Spinal cord (tissue), 10 donors: ENCODE measurements at places on chromosomes 6 and 20. TPM values are rescaled to one million over a fixed set of nuclear protein-coding genes. Genes with fewer than 3 reads are reported as not detected.

PTPRA gene
- polyA plus RNA-seq = 182 TPM

EGFL8 gene
- polyA plus RNA-seq = 39.1 TPM

DHX16 gene
- 30.9 TPM for polyA plus RNA-seq

DLK2 gene
- polyA plus RNA-seq = 14.5 TPM

SPAG4 gene
- 4.2 TPM for polyA plus RNA-seq

PXMP4 gene
- polyA plus RNA-seq = 14.8 TPM

PNPLA1 gene
- polyA plus RNA-seq = not detected

C20orf202 gene
- polyA plus RNA-seq = 0.59 TPM

TMEM14C gene
- polyA plus RNA-seq = 115 TPM

GTSF1L gene
- polyA plus RNA-seq = not detected

PI16 gene
- 22.7 TPM for polyA plus RNA-seq

LPA gene
- polyA plus RNA-seq = 1.5 TPM

WFDC12 gene
- polyA plus RNA-seq = not detected

MYLK4 gene
- 1.4 TPM for polyA plus RNA-seq

CEBPB gene
- polyA plus RNA-seq = 5.5 TPM

ERGIC3 gene
- polyA plus RNA-seq = 296 TPM

TCP1 gene
- 225 TPM for polyA plus RNA-seq

TRIM15 gene
- polyA plus RNA-seq = not detected

OOEP gene
- not detected for polyA plus RNA-seq

APCDD1L gene
- not detected for polyA plus RNA-seq

ETV7 gene
- 0.29 TPM for polyA plus RNA-seq

MEI4 gene
- polyA plus RNA-seq = 2.2 TPM

ANGPT4 gene
- polyA plus RNA-seq = 0.50 TPM

MATN4 gene
- 9.9 TPM for polyA plus RNA-seq

SCRT2 gene
- 8.2 TPM for polyA plus RNA-seq

PPIL6 gene
- 17.0 TPM for polyA plus RNA-seq

LKAAEAR1 gene
- polyA plus RNA-seq = 8.4 TPM

COL21A1 gene
- polyA plus RNA-seq = 19.0 TPM

EFHC1 gene
- 44.4 TPM for polyA plus RNA-seq

OR2H2 gene
- polyA plus RNA-seq = 2.7 TPM

SIGLEC1 gene
- 1.1 TPM for polyA plus RNA-seq

FNDC1 gene
- 10.7 TPM for polyA plus RNA-seq
